ENCODE measurements at places on chromosomes 11 and 22.

- no peak for DNase-seq
Observed at GRCh38 chr11:15483205-15483604, 368.5 kb downstream of the INSC start.

DNA sequence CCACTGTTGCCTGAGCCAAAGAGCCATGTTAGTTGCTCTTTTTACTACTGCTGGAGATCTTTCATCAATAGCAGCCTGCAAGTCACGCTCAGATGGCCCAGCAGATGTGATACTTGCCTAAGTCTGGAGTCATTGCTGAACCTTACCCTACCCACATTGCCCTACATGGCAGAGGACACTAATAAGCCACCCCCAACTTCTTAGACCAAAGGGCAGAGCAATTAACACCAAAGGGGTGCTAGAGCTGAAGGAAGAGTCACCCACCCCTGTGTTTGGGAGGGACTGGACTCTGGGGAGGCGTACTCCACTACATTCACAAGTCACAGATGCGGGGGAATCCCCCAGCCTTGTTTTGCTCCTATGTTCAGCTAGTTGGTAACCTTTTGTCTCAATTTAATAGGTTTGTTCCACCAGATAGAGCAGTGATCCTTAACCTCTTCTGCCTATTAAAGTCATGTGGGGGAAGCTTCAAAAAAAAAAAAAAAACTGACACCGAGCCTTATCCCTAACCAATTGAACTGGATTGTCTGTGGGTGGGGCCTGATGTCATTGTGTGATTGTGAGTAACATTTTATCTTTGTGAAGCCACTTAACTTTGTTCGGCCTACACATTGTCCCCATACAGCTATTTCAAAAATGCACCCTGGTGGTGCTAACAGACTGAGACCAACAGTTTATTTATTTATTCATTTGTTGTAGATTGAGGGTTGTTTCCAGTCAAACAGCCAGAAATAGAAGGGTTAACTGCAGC, 13.1 kb downstream of the ADM start:
- no peak for DNase-seq

GRCh38 chr11:128222245-128222884, 365.0 kb downstream of the ETS1 start:
- no peak for DNase-seq

GRCh38 chr11:25777343-25777742, 554.6 kb upstream of the ANO3 start:
- no peak for DNase-seq

DNA sequence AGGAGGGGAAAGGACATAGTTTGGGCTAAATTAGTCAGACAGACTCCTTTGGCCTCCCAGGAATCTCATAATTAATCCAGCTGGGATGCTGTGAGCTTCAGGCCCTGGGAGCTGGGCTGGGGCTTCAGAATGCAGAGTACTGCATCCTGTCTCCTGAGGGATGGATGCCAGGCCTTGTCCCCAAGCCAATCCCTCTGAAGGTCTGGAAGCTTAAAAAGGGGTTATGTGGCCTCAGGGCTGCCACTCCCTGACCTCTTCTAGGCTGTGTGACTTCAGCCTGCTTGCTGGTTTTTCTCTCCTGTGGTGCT, 6.9 kb upstream of the LRRC32 start:
- no peak for DNase-seq

DNA sequence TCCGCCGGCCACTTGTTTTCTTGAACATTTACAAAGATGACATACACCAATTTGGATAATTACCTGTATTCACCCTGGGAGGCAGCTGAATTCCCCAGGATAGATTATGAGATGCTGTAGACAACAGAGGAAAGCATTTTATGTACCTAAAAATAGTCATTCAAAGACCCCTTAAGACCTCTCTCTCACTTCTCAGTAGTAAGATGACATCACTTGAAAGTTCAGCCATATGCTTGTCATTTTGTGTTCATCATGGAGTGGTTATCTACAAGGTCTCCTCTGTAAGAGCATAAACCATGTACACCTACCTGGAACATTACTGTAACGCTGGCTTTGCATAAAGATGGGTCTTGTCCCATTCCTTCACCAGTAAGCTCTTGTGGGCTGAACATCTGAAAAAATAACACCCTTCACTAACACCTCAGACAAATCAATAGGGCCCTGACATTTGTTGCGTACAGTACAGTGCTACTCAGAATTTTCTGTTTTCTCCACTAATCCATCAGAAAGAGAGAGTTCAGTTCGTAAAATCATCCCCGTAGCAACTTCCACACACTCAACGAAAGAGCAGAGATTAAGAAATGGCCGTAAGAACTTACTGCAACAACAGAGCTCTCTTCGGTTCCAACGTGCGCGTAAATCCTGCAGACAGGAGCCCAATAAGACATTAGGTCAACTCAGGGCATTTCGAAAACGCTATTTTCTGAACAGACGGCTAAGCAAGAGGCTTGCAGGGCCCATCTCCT, 15.6 kb upstream of the WDR74 start:
- DNase-seq: no peak

- DNase-seq: no peak
Observed at GRCh38 chr11:12809864-12810567, 135.8 kb downstream of the TEAD1 start.

GRCh38 chr11:88383447-88383846, 45.9 kb upstream of the CTSC start:
- DNase-seq: no peak

- DNase-seq: no peak
Observed at GRCh38 chr22:45769569-45770210, 98.1 kb downstream of the ATXN10 start.

DNA sequence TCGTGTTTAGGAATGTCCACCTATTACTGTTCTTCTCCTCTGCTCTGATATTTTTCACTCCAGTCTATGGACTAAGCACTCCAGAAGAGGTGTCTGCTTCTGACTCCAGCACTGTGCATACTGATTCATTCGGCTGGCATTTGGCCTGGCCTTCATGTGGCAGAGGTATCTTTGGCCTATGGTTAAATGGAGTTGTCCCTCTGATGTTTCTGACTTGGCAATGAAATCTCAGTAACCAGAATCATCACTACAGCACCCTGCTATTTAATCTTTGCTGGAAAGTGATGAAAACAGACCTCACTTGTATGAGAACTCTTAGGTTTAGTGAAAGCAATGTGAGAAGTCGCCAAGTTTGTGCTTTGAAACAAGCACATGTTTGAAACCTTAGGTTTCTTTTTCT, 155.2 kb downstream of the MAML2 start:
- DNase-seq: no peak

DNA sequence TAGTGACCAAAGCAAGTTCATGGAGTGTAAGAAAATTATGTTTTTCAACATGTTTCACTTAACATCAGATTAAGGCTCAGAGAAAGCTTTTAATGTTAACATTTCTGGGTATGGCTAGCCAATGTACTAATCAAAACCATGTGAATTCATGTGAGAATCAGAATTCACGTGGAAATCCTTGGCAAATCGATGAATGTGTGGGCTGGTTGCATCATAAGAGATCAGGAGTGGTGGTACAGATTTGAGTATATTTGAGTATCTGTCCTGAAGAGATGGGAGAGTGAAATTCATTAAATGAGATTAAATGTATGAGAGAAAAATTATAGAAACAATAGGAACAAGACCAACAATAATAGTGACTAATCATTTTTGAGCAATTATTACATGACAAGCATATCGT, 638.6 kb upstream of the ANO5 start:
- no peak for DNase-seq

Data from T-helper 2 cell (primary cell).